ENCODE measurements at places on chromosomes 13 and 19. TPM values are rescaled to one million over a fixed set of nuclear protein-coding genes. Genes with fewer than 3 reads are reported as not detected.

GRCh38 chr13:26280295-26280694, 26.4 kb downstream of the CDK8 start:
- no peak overlapping the region for H3K4me3 ChIP-seq
- peak; percentile 81 for DNase-seq
- H3K27ac ChIP-seq, result no peak overlapping the region

- H3K27me3 ChIP-seq, result peaks cover 12% of the 10 kb centered on the region
- H3K4me3 ChIP-seq, result no peak overlapping the region
- H3K27ac ChIP-seq, result no peak overlapping the region
- no peaks in the 10 kb centered on the region for H3K4me1 ChIP-seq
These were observed 6.4 kb upstream of the PDE4C start for GRCh38 chr19:18232540-18233223.

DNA sequence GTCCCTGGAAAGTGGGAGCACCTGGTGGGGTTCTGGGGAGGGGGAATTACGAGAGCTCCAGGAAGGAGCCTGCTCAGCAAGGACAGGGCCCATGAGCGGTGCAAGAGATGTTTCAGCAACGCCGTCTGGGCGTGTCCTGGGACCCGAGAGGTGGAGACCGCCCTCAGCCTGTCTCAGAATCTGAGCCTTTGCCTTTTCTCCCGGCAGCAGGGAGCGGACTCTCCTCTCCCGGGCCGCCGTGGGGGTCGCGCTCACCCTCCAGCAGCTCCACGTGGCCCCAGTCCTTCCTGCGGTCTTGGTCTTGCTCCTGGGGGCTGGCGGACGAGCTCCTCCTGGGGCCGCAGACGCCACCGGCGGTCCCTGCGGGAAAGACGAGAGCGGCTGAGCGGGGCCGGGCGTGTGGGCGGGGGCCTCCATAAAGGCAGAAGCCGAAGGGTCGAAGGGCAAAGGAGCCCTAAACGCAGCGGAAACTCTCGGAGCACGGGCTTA, 714 bp downstream of the POLRMT start:
- no peaks in the 10 kb centered on the region for H3K27me3 ChIP-seq
- H3K27ac ChIP-seq, result peak overlapping the region; percentile 85
- H3K4me1 ChIP-seq, result peaks cover 17% of the 10 kb centered on the region

GRCh38 chr13:91181892-91182291, 165.6 kb upstream of the MIR17HG start:
- H3K4me3 ChIP-seq, result no peak overlapping the region
- H3K4me1 ChIP-seq, result no peaks in the 10 kb centered on the region
- H3K27me3 ChIP-seq, result no peaks in the 10 kb centered on the region

DNA sequence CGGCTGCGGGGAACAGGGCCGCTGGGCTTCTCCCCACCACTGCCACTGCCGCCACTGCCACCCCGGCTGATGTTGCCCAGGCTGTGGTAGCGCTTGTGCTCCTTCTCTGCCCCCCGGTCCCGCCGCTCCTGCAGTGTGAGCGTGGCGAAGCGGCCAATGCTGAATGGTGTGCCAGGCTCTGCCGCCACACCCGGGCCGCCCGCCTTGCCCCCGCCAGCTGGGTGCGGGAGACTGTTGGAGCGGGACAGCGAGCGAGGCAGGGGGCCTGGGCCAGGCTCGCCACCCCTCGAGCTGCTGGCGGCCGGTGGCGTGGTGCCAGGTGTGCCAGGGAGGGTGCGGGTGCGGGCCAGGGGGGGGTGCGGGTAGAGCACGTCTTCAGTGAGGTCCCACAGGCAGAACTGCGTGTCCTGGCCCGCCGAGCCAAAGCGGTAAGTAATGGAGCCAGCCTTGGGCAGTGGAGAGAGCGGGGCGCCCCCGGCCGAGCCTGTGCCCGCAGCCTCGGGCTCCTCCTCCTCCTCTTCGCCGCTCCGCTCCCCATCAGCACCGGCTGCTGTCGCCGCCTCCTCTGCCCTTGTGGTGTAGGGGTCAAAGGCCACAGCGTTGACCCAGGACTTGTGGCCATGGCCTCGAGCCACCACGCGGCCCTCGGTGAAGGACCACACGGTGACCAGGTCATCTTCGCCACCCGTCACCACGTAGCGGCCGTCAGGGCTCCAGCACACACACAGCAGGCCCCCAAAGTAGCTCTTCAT, 3.7 kb upstream of the DMPK start:
- H3K4me3 ChIP-seq, result no peak overlapping the region
- H3K27ac ChIP-seq, result no peak overlapping the region
- DNase-seq, result no peak
- H3K27me3 ChIP-seq, result no peaks in the 10 kb centered on the region

DNA sequence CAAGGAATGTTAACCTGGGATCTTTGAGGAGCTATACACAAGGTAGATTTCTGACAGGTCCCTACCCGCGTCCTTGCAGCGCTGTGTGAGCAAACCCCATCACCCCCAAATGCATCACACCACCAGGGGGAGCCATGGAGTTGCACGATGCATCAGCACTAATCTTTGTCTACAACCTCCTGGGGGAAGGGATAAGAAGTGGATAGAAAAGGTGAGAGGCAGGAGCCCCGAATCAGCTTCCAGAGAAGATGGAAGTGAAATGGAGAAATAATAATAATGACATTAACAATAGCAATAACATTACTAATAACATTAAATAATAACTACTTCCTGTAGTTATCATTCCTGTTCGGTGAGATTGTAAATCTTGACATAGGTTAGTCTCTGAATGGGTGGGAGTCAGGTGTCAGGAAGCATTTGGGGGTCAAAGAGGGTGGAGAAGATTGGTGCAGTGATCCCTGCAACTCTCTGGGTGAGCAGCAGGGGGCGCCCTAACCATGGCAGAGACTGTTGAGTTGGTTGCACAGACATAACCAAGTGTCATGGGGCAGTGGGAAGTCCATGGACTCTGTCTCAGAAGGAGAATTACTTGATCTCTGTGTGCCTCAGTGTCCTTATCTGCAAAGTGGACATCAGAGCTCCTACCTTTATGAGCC, 16.5 kb downstream of the SIGLEC7 start:
- no peak overlapping the region for H3K27ac ChIP-seq
- H3K27me3 ChIP-seq, result no peaks in the 10 kb centered on the region
- H3K4me1 ChIP-seq, result no peaks in the 10 kb centered on the region
- no peaks in the 10 kb centered on the region for H3K36me3 ChIP-seq
- DNase-seq, result no peak

DNA sequence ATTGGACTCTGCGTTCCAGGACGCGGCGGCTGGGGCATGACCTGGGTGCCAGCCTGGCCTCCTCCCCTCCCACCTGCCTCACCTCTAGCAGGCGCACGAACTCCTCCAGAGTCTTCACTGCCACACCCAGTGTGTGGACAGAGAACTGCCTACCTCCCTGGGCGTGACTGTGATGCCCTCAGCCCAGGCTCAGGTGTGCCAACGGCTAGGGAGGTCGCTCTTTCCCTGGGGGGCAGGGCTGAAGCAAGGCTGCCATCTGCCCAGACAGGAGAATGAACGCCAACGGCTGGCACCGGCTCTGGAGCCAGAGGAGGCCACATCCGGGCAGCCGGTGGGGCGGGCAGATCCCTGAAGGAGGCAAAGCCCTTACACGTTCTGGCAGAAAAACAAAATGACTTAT, 11.3 kb downstream of the NANOS3 start:
- no peak for DNase-seq
- no peaks in the 10 kb centered on the region for H3K36me3 ChIP-seq

DNA sequence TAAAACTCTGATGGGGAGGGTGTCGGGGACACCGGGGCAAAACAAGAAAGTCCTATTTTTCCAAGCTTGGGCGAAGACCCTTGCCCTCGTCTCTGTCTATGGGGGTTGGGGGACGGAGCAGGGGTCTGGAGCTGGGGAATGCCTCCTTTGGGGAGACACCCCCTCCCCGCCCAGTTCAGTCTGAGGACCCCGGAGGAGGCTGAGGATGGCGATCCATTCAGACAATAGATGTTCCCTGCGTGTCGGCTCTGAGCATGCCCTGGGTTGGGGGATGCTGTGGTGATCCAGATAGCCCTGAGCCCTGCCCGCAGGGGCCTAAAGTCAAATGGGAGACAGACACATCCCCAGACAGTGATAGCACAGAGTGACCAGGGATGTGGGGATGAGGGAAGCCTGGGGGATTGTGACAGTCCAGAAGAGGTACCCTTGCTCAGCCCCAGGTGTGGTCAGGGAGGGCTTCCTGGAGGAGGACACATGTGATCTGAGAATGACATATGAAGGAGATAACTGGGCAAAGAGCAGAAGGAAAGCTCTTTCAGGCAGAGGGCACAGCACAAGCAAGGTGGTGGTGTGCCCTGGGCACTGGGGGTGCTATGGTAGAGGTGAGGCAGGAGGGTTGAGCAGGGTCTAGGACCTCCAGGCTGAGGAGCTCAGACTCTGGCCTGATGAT, 9.1 kb downstream of the LRFN3 start:
- no peaks in the 10 kb centered on the region for H3K4me1 ChIP-seq
- H3K27me3 ChIP-seq, result no peaks in the 10 kb centered on the region
- no peak overlapping the region for H3K4me3 ChIP-seq
- H3K36me3 ChIP-seq, result no peaks in the 10 kb centered on the region

- no peaks in the 10 kb centered on the region for H3K4me1 ChIP-seq
- DNase-seq, result no peak
- no peak overlapping the region for H3K27ac ChIP-seq
These were observed 10.2 kb downstream of the PLPPR3 start for GRCh38 chr19:811506-812048.

DNA sequence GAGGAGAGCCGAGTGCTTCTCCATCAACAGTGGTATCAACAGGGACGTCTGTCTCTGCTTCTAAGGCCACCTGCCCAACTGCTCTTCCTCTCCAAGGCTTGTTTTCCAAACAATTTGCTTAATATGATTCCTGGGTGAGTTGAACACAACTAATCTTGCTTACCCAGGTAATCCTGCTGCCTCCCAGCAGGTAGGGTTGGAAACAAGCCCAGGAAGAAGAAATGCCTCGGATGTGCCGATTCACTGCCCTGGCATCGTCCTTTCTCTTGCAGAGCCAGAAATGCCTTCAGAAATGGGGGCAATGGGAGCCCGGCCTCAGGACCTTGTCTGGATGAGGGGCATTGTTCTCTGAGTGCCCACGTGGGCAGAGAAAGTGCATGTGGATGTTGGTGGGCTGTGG, 51.9 kb upstream of the C1QTNF9B start:
- no peak overlapping the region for H3K27ac ChIP-seq
- peaks cover 7% of the 10 kb centered on the region for H3K4me1 ChIP-seq
- H3K4me3 ChIP-seq, result no peak overlapping the region

DNA sequence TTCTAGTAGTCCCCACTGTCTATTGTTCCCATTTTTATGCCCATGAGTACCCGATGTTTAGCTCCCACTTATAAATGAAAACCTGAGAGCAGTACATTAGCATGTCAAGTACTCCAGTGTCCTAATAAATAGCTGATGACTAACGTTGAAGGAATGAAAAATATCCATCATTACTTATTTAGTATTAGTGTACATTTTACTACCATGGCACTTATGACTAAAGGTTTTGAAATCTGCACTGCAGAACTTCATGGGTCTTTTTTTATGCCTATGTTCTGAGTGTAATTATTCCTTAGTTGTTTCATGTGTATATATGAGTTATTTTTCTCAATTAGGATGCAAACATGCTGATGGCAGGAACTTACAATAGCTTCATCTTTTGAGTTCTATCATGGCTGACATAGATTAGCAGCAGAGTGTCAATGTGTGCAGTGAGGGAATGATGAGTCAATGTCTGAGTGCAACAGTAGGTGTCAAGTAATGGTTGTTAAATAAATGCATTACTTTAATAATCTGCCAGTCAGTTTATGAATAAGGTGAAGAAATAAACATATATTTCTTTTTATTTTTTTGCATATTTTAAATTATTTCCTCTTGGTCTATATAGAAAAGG, 188.4 kb downstream of the ITGBL1 start:
- peak; percentile 82 for DNase-seq
- no peaks in the 10 kb centered on the region for H3K36me3 ChIP-seq
- H3K4me1 ChIP-seq, result no peaks in the 10 kb centered on the region
- no peak overlapping the region for H3K4me3 ChIP-seq
- no peaks in the 10 kb centered on the region for H3K27me3 ChIP-seq

- no peak overlapping the region for H3K4me3 ChIP-seq
- H3K36me3 ChIP-seq, result no peaks in the 10 kb centered on the region
- peaks cover 17% of the 10 kb centered on the region for H3K27me3 ChIP-seq
- peaks cover 25% of the 10 kb centered on the region for H3K4me1 ChIP-seq
- DNase-seq, result no peak
These were observed 120.0 kb downstream of the CRYL1 start for GRCh38 chr13:20405691-20406090.

GRCh38 chr13:21328836-21329477, 130.1 kb downstream of the ZDHHC20 start:
- no peak overlapping the region for H3K27ac ChIP-seq
- no peaks in the 10 kb centered on the region for H3K36me3 ChIP-seq
- DNase-seq, result no peak
- H3K4me1 ChIP-seq, result peaks cover 10% of the 10 kb centered on the region
- no peak overlapping the region for H3K4me3 ChIP-seq
- H3K27me3 ChIP-seq, result no peaks in the 10 kb centered on the region

DNA sequence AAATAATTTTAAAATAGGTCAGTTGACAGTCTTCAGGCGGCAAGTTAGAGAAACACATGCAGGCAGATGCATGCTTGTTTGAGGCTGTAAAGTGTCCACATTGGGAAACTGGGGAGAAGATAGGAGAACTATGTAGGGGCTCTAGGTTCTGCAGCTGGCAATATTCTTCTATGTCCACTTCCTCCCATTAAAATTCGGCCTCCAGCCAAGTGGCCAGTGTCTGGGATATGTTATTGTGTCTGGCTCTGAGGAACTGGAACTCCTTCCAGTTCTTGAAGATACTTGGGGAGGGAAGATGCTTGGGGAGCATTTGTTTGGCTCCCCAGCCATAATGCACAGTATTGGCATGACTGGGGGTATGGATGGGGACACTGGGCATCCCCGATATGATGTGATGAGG, 20.9 kb upstream of the KLF2 start:
- peaks cover 9% of the 10 kb centered on the region for H3K4me1 ChIP-seq
- H3K27me3 ChIP-seq, result no peaks in the 10 kb centered on the region
- H3K4me3 ChIP-seq, result no peak overlapping the region
- no peak overlapping the region for H3K27ac ChIP-seq

DNA sequence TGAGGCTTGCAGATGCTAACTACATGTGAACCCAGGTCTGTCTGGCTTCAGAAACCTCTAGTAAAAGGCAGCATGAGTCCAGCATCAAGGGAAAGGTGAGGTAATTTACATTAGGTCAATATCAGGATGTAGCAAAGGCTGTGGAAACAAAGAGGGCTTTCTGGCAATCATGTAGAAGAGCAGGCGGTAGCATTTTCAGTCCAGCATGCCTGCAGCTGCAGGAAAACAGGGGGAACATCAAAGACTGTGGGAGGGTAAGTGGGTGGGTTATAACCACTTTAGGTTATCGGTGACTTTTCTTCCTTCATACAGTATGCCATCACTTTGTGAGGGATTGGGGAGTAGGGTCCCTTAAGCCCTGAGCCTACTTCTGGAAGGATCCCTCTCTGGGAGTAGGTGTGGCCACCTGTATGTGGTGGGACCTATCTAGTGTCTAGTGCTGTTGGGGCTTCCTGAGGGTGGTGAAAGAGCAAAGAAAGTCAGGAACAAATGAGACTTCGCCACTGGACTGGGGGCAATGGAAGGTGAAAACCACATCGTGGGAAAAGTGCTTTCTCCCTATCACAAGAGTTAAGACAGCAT, 10.8 kb downstream of the SUGP2 start:
- peaks cover 9% of the 10 kb centered on the region for H3K4me1 ChIP-seq
- H3K36me3 ChIP-seq, result peaks cover 52% of the 10 kb centered on the region
- H3K4me3 ChIP-seq, result no peak overlapping the region
- no peak for DNase-seq
- no peak overlapping the region for H3K27ac ChIP-seq

PNMA8A gene
- total RNA-seq, result 12.1 TPM

EDNRB gene
- total RNA-seq, result 3.2 TPM

OVOL3 gene
- total RNA-seq, result not detected

ZNF66 gene
- 7.5 TPM for total RNA-seq

FXYD1 gene
- total RNA-seq, result 1.1 TPM

CD177 gene
- total RNA-seq, result not detected
